Stimulated activated CD4-positive, alpha-beta T cell treated with anti-CD3 and anti-CD28 coated beads, Interleukin-4, amount 100 ng/mL, for 1 hour (primary cell): ENCODE measurements at places on chromosomes 12 and 14.

- no peak for DNase-seq
Measured at GRCh38 chr14:36293824-36294223, 26.6 kb downstream of the MBIP start.

GRCh38 chr14:93263416-93263815 lies 56.4 kb downstream of the UBR7 start:
- DNase-seq: no peak

GRCh38 chr12:27616356-27617142 lies 79.7 kb upstream of the REP15 start:
- DNase-seq: no peak

GRCh38 chr12:113039911-113040445 lies 16.6 kb upstream of the DTX1 start:
- no peak for DNase-seq

DNA sequence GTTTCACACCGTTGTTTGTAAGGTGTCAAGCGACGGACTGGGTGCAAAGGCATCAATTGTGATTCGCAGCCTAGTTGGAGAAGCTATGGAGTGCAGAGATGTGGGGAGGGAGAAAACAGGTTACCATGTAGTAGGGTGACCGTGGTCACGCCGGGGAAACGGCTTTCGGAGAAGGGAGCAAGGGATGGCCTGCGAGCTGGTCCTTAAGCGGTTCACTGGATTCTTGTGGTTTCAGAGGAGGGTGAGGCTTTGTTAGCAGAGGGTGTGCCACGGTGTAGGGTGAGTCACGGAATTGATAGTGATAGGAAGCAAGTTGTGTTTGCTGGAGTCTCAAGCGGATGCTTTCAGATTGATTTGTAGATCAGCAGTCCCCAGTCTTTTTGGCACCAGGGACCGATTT lies 2.3 kb downstream of the PIWIL1 start:
- DNase-seq: no peak

- DNase-seq: no peak
Measured at GRCh38 chr12:39587225-39587624, 32.4 kb downstream of the ABCD2 start.

GRCh38 chr14:80946187-80946586 lies 4.6 kb upstream of the CEP128 start:
- DNase-seq: no peak

- DNase-seq: no peak
Measured at GRCh38 chr12:55717011-55718007, 1.5 kb downstream of the BLOC1S1 start.

- no peak for DNase-seq
Measured at GRCh38 chr12:95237315-95237714, 19.7 kb downstream of the VEZT start.

GRCh38 chr14:81452341-81453133 lies 52.4 kb upstream of the STON2 start:
- DNase-seq: no peak

- DNase-seq: no peak
Measured at GRCh38 chr14:99101855-99102461, 170.0 kb downstream of the BCL11B start.

DNA sequence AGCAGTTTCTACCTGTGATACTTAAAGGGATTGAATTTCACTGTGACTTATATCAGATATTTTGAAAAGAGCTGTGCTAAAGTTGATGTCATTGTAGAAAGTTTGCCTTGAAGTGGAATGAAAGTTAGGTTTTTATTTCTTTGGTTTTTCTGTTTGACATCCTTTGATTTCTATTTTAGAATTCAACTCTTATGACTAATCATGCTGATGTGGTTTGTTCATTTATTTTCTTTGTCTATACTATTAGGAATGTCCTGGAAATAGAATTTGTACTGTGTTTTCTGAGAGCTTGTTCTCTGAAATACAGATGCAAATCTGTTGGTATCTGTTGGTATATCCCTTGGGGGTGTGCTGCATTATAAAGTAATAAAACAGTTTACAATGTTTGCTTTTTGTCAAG lies 3.3 kb downstream of the CNOT2 start:
- no peak for DNase-seq

DNA sequence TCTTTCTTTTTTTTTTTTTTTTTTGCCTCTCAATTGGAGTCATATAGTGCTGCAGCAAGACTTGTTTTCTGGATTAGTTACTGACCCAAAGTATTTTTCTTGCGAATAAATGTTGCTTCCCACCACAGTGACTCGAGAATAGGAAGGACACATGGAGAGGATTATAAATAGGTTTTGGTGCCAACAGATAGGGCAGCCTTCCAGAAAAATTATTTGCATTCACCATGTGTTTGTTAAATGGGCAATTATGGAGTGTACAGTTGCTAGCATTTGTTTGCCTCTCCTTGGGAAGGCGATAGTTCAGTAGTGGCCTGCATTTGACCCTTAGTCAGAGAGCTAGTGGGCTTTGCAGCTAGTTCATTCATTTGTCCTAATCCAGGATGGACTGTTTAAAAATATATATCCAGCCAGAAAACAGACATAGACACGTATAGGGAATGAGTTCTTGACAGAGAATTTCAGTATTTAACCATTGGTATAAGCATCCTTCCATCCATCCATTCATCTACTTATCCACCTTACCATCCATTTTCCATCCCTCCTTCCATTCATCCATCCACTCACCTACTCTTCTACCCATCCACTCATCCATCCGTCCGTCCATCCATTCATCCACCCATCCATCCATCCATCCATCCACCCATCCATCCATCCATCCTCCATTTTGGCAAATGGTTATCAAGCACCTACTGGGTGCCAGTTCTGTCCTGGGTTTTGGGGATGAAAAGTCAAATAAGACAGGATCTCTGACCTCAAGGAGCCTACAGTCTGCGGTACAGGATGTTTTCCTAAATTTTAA lies 67.5 kb downstream of the CHST11 start:
- no peak for DNase-seq

DNA sequence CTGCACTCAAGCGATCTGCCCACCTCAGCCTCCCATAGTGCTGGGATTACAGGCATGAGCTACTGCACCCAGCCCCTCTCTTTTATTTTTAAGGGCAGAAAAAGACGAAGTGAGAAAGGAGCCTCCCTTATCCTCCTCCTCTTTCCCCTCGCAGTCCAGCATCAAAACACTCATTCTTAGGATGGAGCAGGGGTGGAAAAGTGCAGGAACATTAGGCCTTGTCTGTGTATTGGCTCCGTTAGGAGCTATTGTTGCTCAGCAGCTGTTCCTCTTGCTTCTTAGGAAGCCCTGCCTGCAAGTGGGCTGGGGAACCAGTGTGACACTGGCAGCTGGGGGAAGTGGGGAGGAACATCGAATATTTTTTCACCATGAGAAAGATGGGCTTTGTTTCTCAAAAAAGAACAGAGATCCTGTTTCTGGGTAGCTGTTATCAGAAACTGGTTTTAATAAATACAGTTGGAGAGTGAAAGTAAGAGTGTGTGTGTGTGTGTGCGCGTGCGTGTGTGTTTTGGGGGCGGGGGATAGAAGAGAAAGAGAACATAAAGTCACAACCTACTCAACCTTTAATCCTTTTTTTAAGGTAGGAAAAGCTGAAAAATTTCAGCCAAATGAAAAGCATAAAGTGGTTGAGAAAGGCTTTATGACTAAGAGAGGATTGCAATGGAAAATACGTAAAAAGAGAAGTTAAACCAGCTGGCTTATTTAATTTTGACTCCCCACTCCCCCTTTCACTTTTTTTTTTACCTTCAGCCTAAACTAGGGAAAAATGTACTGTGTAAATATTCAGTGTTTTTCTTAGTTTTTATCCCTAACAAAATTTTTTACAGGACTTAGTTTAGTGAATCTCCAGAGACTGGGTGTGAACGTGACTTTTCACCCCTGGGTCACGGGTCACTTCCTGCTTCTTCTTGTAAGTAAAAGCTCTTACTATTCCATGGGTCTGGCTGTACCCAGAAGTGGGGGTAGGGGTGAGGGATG lies 197.2 kb upstream of the PLEKHG7 start:
- peak; percentile 69 for DNase-seq

- DNase-seq: peak; percentile 66
Measured at GRCh38 chr14:89618811-89619551, 201.9 kb upstream of the FOXN3 start.

DNA sequence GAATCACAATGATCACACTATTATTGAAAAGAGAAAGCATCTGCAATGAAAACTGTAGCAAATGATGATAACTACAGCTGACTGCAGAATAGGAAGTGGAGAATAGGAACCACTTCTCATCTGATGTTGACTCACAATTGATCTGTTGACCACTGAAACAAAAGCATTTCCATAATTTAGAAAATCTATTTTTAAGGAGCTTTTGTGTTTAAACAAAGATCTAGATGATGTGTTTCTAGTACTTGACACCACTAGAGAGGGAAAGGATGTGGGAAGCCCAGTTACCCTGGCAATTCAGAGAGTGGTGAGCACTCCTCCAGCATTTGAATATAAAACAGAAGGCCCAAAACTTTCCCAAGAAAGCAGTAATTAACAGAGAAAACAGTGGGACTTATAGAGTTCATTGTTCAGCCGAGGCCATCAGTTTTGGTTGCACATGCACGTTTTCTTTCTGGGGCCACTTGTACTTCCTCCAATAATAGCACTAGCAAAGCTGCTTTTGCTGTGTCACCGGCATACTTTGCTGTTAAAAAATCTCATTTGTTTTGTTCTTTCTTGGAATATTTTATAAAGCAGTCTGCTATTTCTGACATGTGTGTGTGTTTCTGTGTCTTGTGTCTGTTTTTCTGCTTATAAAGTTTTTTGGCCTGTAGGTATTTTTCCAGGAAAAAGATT lies 76.1 kb upstream of the HECTD1 start:
- DNase-seq: no peak

DNA sequence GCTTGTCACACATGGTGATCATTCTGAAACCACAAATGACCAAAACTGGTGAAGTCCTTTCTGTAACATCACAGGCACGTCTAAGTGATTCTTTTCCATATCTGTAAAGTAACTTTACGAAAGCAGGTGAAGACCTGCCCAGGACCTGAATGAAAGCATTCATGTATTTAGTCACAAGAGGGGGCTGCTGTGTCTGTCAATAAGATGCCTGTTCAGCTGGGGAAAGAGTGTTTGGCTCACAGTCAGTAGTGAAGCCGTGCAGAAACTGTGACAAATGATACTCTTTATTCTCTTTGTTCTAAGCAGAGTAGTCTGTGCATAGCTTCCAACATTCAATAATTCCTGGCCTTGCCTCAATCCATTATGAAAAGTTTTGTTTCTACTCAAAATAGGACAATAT lies 373.5 kb upstream of the OR4E1 start:
- DNase-seq: no peak

DNA sequence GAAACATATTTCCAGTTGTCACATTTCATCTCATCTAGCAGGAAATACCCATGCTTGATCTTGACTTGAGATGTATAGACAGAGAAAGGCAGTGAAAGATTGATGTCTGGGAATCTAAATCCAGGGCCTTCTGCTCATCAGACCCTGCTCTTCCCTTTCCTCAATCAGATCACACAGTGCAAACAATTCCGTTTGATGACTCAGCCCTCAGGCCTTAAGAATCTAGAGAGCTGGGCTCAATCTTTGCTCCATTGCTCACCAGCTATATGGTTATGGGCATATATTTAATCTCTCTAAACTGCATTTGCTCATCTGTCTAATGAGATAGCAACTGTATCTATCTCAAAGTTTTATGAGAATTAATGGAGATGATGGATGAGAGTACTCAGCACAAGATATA lies 201.8 kb upstream of the CCDC196 start:
- DNase-seq: no peak

GRCh38 chr12:15037091-15037687 lies 64.3 kb downstream of the PDE6H start:
- no peak for DNase-seq

DNA sequence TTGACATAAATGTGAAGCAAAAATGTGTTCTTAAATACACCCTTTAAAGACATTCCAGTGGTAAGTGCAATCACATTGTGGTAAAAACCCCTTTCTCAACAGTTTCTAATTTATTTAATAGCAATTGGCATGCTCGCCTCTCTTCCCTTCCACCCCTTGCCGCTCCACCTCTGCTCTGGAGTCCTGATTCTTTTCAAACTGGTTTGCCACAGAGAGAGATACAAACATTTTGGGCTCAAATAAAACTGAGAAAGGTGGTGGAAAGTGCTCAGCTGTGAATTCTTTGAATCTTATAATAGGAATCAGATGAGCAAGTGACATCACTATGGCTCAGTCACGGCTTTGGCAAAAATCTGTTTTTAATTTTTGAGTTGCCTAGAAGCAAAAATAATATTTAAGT lies 993.9 kb downstream of the GALC start:
- no peak for DNase-seq

GRCh38 chr14:91418387-91419043 lies 895 bp upstream of the CCDC88C start:
- DNase-seq: peak; percentile 83

DNA sequence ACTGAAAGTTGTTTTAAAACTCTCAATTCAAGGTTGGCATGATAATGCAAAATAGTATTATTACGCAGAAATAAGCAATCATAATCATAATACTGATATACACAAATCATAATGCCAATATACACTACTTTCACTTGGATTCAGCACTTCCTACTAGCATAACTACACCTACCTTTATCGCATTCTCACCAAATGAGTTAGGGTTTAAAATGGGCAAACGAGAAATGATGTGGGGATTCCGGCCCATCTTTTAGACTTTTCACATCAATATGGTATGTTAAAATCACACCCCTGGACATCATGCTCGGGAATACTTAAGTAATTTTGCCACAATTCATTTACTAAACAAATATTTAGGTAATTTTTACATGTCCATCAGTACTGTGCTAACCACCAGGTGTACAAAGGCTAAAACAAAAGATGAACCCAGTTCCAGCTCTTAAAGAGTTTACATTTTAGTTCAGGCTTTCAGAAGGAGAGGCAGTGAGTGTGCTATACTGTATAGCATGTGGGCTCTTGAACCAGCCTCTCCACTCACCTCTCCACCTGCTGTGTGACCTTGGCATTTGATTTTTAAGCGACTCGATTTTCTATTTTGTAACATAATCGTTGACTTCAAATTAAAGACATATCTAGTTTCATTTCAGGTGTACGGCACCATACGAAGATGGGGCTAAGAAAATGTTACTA lies 1.1 kb upstream of the USP15 start:
- DNase-seq: no peak

GRCh38 chr14:74347795-74348100 lies 523 bp upstream of the VRTN start:
- no peak for DNase-seq

- DNase-seq: no peak
Measured at GRCh38 chr14:65228436-65228835, 126.1 kb upstream of the MAX start.

- no peak for DNase-seq
Measured at GRCh38 chr14:56952766-56953473, 142.6 kb upstream of the OTX2 start.

GRCh38 chr12:94379479-94380113 lies 80.1 kb downstream of the CEP83 start:
- DNase-seq: no peak
